ENCODE measurements at places on chromosomes 7 and 10. TPM values are rescaled to one million over a fixed set of nuclear protein-coding genes. Genes with fewer than 3 reads are reported as not detected.

RAPGEF5 gene
- total RNA-seq, result 0.21 TPM

IRF5 gene
- total RNA-seq, result 8.4 TPM

DGKB gene
- not detected for total RNA-seq

HOXA4 gene
- not detected for total RNA-seq

EN2 gene
- total RNA-seq, result not detected

DENND11 gene
- total RNA-seq, result 15.8 TPM

TMEM213 gene
- total RNA-seq, result not detected

DPCD gene
- total RNA-seq, result 8.5 TPM

SPDYE3 gene
- not detected for total RNA-seq

MTPN gene
- 152 TPM for total RNA-seq

ANKRD61 gene
- total RNA-seq, result 0.35 TPM

KAZALD1 gene
- total RNA-seq, result 0.19 TPM

ADAP1 gene
- 79.6 TPM for total RNA-seq

SMO gene
- total RNA-seq, result 0.25 TPM
